Umbilical cord (tissue), 2 donors: ENCODE measurements at places on chromosomes 16 and 17. TPM values are rescaled to one million over a fixed set of nuclear protein-coding genes. Genes with fewer than 3 reads are reported as not detected.

Gene C17orf67
- total RNA-seq: 0.48 TPM

Gene AXIN2
- total RNA-seq: 106 TPM

Gene TBC1D28
- 1.2 TPM for total RNA-seq

Gene USP43
- total RNA-seq: 0.96 TPM

Gene FAM20A
- 10.8 TPM for total RNA-seq

Gene ZNF652
- 16.6 TPM for total RNA-seq

Gene ST6GALNAC1
- not detected for total RNA-seq

Gene TMC7
- 1.9 TPM for total RNA-seq

Gene C17orf58
- total RNA-seq: 0.96 TPM

Gene TTLL6
- total RNA-seq: not detected

Gene ASPSCR1
- total RNA-seq: 24.1 TPM

Gene KRT20
- 3.4 TPM for total RNA-seq

- DNase-seq: peak; percentile 55
Measured at GRCh38 chr17:82492643-82493225, 26.8 kb upstream of the FOXK2 start.

- no peak for DNase-seq
Measured at GRCh38 chr16:3121851-3122467, 9.6 kb downstream of the ZNF205 start.

DNA sequence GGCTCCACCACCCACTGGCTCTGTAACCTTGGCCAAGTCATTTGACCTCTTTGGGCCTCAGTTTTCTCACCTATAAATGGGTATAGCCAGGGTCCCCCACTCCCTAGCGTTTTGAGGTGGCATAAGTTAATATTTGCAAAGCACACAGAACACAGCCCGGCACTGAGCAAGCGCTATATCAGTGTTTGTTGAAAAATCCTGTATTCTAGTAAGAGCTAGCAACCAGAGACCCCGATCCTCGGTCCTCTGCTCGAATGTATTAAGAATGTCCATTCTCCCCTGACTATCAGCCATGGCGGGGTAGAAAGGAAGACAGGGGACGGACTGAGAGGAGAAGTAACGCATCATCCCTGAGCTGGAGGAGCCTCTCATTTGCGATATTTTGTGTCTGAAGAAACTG, 131.2 kb downstream of the IRF8 start:
- DNase-seq: no peak

DNA sequence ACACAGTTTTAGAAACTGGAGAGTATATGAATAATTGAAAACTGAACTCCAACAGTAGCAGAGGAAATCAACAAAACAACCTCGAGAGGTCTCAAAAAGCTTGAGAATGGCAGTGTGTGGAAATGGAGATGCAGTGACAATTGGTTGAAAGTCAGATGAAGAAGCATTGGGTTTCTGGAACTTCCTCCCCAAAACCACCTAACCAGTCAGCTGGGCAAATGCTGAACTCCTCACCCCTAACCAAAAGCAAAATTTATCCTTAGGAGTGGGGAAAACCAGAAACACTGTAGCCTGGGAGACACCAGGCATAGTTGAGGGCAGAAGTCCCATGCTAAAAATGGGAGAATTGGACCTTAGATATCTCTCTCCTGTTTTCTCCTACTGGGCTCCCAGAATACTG, 109.9 kb downstream of the TANC2 start:
- no peak for DNase-seq

DNA sequence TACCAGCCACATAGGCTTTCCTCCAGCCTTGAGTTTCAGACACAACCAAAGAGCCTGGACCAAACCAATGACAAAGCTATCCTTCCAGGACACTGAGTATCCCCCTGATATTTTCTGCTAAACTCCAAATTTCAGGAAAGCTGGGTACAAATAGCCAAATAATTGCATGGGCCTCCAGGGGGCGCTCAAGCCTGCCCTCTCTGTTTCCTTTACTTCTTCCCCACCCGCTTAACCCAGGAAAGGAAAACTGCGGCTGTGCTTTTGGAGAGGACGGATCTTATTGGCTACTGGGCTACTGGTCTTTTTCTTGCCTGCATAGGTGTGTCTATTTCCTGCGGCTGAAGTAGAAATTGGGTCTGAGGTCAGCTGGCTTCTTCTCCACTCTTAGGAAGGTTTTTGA, 30.1 kb downstream of the GNGT2 start:
- DNase-seq: peak; percentile 26

DNA sequence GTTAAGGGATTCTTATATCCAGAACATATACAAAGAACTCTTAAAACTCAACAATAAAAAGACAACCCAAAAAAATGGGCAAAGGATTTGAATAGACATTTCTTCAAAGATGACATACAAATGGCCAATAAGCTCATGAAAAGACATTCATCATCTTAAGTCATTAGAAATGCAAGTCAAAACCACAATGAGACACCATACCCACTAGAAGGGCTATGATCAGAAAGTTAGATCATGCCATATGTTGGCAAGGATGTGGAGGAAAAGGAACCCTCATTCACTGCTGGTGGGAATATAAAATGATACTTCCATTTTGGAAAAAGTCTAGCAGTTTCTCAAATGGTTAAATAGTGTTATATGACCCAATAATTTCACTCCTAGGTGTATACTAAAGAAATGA, 9.4 kb downstream of the PLD6 start:
- DNase-seq: no peak

- DNase-seq: peak; percentile 54
Measured at GRCh38 chr17:78391843-78392242, 13.4 kb downstream of the PGS1 start.

- peak; percentile 49 for DNase-seq
Measured at GRCh38 chr17:82874011-82874835, 34.4 kb upstream of the ZNF750 start.

DNA sequence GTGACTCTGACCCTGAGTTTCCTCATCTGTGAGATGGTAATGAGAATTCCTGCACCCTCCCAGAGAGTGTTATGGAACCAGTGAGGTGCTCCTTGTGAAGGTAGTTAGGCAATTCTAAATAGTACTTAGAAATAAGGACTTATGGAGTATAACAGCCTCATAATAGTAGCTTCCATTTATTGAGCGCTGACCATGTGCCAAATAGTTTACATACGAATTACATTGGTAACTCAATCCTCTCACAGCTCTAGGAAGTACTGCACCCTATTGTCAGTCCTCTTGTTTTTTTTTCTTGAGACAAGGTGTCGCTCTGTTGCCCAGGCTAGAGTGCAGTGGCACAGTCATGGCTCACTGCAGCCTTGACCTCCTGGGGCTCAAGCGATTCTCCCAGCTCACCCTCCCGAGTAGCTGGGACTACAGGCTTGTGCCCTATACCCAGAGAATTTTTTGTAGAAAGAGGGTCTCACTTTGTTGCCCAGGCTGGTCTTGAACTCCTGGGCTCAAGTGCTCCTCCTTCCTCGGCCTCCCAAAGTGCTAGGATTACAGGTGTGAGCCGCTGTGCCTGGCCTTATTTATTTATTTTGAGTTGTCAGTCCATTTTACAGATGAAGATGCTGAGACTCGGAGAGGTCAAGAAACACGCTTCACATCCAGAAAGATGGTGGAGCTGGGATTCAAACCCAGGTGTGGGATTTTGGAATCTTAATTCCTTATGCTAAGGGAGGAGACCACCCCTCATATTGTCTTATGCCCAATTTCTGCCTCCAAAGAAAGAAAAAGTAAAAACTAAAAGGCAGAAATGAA, 2.9 kb downstream of the TNS4 start:
- no peak for DNase-seq

DNA sequence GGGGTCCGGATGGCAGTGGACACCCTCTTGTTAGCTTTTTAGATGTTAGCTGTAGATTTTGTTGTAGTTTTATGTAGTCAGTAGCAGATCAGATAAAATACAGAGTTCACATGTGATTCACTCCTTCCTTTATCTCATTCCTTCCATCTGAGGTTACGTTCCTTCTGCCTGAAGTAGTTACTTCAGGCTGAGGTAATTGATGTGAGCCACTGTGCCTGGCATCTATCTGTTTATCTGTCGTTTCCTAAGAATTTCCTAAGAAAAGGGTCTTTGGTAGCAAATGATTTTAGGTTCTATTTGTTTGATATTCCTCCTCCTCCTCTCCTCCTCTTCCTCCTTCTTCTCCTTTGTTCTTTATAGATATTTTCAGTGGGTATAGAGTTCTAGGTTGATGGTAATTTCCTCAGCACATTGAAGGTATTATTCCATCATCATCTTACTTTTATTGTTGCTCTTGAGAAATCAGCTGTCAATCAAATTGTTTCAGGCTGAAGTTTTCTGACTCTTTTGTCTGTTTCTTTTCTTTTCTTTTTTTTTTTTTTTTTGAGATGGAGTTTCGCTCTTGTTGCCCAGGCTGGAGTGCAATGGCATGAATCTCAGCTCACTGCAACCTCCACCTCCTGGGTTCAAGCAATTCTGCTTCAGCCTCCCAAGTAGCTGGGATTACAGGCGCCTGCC, 29.6 kb upstream of the FBXO47 start:
- DNase-seq: no peak

- DNase-seq: no peak
Measured at GRCh38 chr16:25108054-25108453, 3.5 kb upstream of the LCMT1 start.

- no peak for DNase-seq
Measured at GRCh38 chr17:72877348-72877747, 215.1 kb downstream of the SLC39A11 start.

- no peak for DNase-seq
Measured at GRCh38 chr16:49488740-49489525, 115.3 kb downstream of the C16orf78 start.

GRCh38 chr17:62644487-62645173, 17.2 kb downstream of the MRC2 start:
- DNase-seq: no peak

DNA sequence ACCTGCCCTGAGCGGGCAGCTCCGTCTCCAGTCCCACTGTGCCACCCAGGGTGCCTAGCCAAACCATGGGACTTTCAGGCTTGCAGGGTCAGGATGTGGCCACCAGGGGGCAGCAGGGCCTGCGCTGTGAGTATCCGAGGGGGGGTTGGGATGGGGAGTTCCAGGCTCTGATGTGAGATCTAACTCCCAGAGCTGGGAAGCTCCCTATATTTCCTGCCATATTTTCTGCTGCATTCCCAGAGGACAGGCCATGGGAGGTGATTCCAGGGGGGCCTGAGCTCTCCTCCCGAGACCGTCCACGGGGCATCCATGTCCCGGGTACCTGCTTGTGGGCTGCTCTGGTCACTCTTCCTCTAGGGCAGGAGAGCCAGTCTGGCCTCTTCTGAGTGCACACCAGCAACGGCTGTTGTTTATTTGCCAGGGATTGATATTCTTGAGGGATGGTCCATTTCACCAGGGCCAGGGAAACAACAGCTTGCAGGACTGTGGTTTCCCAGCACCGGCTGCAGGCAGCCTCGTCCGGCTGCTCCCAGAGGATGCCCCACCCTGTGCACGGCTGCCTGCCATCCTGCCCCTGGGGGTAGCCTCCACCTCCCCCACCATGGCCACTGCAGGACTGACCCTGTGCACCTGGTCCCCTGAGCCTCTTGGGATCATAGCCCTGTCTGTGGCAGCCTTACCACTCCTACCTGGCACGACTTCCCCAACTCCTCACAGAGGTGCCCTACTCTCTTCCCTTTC, 1.2 kb downstream of the GPR142 start:
- peak; percentile 65 for DNase-seq

- no peak for DNase-seq
Measured at GRCh38 chr17:71052971-71053370, 883.6 kb downstream of the KCNJ2 start.

DNA sequence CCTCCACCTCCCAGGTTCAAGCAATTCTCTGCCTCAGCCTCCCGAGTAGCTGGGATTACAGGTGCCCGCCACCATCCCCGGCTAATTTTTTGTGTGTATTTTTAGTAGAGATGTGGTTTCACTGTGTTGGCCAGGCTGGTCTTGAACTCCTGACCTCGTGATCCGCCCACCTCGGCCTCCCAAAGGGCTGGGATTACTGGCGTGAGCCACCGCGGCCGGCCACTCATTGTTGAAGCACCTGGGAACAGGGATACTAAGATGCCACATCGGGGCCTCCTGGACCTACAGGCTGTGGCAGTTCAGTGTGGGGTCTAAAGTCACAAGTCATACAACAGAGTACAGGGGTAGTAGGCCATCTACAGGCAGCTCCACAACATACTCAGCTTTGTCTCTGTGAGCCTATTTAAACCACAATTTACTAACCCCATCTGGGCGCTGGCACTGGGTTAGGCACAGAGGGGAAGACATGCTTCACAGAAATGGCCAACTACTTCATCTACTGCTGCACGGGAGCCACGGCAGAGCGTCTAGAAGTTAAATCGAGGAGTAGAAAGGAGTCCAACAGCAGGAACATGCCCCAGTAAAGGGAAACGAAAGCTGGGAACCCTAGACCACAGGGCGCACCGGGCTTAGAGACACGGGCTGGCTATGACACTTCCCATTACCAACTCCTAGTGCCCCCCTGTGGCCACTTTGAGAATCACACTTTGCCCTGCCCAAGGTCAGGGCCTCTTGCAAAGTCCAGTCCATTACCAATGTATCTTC, 4.3 kb downstream of the VAMP2 start:
- peak; percentile 90 for DNase-seq

GRCh38 chr16:19365486-19365885, 52.2 kb upstream of the TMC5 start:
- DNase-seq: no peak

GRCh38 chr17:39944393-39944711, 16.8 kb downstream of the LRRC3C start:
- no peak for DNase-seq

GRCh38 chr17:38742411-38743308, 5.5 kb downstream of the PCGF2 start:
- DNase-seq: peak; percentile 97

DNA sequence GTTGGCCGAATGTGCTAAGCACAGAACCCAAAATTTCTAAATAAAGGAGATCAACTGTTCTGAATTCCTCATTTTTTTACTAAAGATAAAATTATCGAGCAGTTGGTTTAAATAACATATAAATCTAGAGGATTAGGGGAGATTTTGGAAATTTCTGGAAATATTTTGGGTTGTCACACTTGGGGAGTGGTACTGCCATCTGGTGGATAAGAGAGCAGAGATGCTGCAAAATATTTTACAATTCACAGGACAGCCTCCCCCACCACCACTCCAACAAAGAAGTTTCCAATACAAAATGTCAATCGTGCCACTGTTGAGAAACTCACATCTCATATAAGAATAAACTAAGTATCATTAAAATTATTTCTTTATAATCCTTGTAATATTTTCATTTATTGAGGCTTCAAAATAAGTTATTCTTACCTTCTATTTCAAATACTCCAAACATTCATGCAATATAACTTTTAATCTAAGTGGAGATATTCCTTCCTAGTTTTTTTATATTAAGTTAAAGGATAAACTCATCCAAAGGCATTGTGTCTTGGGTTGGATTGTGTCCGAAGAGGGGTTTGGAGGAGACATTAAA, 17.0 kb upstream of the ABCA8 start:
- DNase-seq: peak; percentile 52

DNA sequence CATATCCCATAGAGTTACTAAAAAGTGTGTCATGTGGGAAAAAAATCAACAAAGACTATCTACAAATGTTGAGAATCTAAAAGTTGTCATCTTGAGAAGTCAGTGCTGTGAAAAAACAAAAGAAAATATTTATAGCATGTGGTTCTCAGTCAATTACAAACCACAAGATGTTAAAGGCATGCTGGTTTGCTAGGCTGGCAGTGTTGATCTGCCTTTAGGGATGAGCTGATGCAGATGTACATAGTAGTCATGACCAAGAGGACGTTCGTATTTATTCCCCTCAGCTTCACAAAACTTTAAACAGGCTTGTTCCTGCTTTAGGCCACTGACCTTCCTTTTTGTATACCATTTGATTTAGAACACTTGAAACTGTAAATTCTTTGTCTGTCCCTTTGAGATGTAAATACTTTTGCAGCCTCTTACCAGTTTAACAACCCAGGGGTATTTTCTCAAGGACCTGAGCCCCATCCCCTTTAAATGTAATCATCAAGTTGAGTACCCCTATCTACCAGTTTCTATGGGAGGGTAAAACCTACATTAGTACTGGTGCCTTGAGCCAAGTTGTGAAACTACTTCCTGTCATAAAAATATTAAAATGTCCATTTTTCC, 446.6 kb downstream of the KCNJ18 start:
- DNase-seq: no peak
